ENCODE measurements at places on chromosomes 11 and 22.

- DNase-seq = no peak
These were observed 5.9 kb upstream of the AMOTL1 start for GRCh38 chr11:94762208-94762607.

GRCh38 chr11:126700768-126701519 is 299.6 kb downstream of the KIRREL3 start:
- no peak for DNase-seq

GRCh38 chr11:45332276-45332934 is 46.3 kb upstream of the SYT13 start:
- peak; percentile 22 for DNase-seq

GRCh38 chr11:46680164-46680760 is 20.2 kb downstream of the ARHGAP1 start:
- no peak for DNase-seq

GRCh38 chr11:19557720-19558140 is 154.9 kb upstream of the NAV2 start:
- DNase-seq = peak; percentile 61

GRCh38 chr11:44171518-44171917 is 76.0 kb downstream of the EXT2 start:
- no peak for DNase-seq

Measured in fibroblast of the conjunctiva (primary cell).